ENCODE measurements at places on chromosomes 11 and 22.
A peak's percentile ranks its signal among the peaks of the same experiment; 100 is the strongest.

GRCh38 chr11:63838150-63838677 lies 696 bp upstream of the MARK2 start:
- peak overlapping the region; percentile 95 for H3K4me3 ChIP-seq
- peaks cover 16% of the 10 kb centered on the region for H3K4me1 ChIP-seq
- H3K36me3 ChIP-seq, result no peaks in the 10 kb centered on the region
- DNase-seq, result no peak
- 0 out of 2 replicates have a peak overlapping the region, but pooled peaks have one; percentile 2 for H3K27ac ChIP-seq
- no peaks in the 10 kb centered on the region for H3K27me3 ChIP-seq

DNA sequence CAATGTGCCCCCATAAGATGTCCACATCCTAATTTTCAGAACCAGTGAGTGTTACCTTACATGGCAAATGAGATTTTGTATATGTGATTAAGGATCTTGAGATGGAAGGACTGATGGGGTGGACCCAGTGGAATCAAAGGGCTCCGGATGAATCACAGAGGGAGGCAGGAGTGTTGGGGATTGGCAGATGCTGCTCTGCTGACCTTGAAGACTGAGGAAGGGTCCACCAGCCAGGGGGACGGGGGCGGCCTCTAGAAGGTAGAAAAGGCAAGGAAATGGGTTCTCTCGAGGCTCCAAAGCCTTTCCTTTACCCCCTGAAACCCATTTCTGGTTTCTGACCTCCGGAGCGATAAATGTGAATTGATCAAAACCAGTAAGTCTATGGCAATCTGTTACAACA lies 18.8 kb downstream of the TMEM218 start:
- H3K4me3 ChIP-seq, result no peak overlapping the region
- H3K4me1 ChIP-seq, result peaks cover 16% of the 10 kb centered on the region
- H3K27me3 ChIP-seq, result no peaks in the 10 kb centered on the region
- H3K36me3 ChIP-seq, result 0 out of 2 replicates have a peak, but pooled peaks cover 5% of the 10 kb centered on the region

GRCh38 chr11:57001674-57002401 lies 13.1 kb downstream of the OR5AK2 start:
- H3K4me3 ChIP-seq, result no peak overlapping the region
- H3K4me1 ChIP-seq, result no peaks in the 10 kb centered on the region
- H3K36me3 ChIP-seq, result no peaks in the 10 kb centered on the region
- DNase-seq, result peak; percentile 14
- no peaks in the 10 kb centered on the region for H3K27me3 ChIP-seq
- H3K27ac ChIP-seq, result no peak overlapping the region

DNA sequence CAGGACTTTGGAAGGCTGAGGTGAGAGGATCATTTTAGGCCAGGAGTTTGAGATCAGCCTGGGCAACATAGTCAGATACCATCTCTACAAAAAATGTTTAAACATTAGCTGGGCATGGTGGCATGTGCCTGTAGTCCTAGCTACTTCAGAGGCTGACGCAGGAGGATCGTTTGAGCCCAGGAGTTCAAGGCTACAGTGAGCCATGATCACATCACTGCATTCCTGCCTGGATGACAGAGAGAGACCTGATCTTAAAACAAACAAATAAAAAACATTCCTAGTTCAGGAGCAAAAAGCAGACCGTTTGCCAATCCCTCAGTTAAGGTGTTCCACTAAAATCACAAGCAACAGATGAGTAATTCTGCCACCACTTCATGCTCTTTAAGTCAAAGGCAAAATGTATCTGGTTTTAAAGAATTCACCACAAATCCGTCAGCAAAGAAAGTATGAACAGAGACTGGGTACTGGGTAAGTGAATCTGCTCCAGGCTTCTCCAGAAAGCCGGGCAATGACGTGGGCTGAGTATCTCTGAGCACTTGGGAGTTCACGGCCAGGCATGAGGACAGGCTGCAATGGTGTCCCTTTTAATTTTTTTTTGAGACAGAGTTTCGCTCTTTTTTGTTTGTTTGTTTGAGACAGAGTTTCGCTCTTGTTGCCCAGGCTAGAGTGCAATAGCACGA lies 19.5 kb downstream of the CLTCL1 start:
- DNase-seq, result no peak
- no peak overlapping the region for H3K27ac ChIP-seq
- no peaks in the 10 kb centered on the region for H3K27me3 ChIP-seq

DNA sequence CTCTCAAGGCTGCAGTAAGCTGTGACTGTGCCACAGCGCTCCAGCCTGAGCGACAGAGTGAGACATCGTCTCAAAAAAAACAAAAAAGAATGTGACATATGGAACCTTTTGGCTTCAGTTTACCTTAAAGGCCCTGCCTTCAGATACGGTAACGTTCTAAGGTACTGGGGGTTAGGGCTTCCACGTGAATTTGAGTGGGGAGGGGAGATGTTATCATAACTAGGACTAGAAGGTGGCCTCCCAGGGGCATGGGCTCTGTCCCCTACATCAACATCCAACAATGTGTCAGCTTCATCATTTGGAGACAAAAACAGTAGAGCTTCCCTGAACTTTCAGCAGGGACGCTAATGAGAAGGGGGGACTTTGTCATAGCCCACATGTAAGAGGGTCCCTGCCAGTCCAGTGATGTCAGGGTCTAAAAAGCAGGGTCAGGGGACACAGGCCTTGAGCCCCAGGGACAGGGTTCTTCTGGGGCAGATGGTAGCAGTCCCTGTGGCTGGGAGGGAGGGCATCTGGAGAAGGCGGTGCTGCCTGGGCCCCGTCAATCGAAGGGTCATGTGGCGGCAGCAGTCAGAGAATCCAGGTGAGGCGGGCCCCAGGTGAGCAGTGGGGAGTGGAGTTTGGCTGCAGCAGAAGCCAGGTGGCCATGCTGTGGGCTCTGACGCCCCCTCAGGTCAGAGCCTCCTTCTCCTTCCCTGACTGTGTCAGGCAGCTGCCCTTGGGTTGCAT lies 79.8 kb downstream of the BCR start:
- H3K27me3 ChIP-seq, result no peaks in the 10 kb centered on the region
- no peaks in the 10 kb centered on the region for H3K36me3 ChIP-seq
- H3K27ac ChIP-seq, result no peak overlapping the region
- no peak overlapping the region for H3K4me3 ChIP-seq
- H3K4me1 ChIP-seq, result peaks cover 10% of the 10 kb centered on the region
- DNase-seq, result no peak

DNA sequence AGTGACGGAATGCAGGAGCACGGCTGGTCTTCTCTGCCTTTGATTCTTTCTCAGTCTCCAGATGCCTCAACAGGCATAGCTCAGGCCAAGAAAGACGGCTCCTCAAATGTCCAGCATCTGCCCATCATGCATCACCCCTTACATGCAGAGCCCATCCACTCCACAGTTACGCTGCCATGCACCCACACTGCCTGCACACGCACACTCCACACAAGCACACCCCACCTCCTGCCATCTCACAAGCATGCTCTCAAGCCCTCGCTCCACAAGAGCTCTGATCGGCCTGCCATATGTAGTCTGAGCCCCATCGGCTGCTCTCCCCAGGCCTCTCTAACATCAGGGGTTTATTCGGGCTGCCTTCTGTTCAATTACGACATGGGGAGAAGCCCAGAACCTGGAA lies 18.8 kb downstream of the SCN4B start:
- no peaks in the 10 kb centered on the region for H3K4me1 ChIP-seq
- H3K27ac ChIP-seq, result no peak overlapping the region
- DNase-seq, result no peak
- peaks cover 7% of the 10 kb centered on the region for H3K27me3 ChIP-seq
- no peaks in the 10 kb centered on the region for H3K36me3 ChIP-seq
- no peak overlapping the region for H3K4me3 ChIP-seq

DNA sequence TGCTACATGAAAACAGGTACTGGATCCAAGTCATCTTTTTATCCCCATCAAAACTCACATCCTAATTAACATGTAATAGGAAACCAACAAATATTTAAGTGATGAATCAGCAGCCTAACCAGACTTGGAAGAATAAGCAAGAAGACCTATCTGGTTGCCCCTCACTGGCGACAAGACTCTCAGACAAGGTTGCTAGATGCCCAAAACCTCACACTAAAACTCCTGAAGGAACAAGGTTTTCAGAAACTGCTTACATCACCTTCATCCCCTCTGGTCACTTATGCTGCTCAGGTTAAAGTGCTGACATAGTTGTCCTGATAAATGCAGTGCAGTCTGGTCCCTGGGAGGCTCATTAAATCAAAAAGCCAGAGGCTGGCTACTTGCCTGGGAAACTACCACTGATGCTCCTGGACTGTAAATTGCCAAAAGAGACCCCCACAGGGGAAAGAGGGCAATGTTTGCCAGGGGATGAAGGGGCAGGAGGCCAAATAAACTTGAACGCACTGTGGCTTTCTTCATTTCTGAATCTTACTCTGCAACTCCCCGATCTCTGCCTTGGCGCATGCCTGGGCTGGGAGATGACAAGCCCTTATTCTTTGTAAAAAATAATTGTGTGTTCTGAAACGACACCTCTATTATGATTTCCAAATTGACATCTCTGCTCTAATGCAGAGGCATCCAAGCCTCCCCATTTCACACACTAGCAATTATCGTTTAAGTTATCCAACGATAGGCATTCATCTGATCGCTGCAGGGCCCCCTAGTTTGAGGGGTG lies 72.7 kb downstream of the AMBRA1 start:
- H3K27me3 ChIP-seq, result no peaks in the 10 kb centered on the region
- H3K27ac ChIP-seq, result no peak overlapping the region
- H3K36me3 ChIP-seq, result no peaks in the 10 kb centered on the region
- DNase-seq, result peak; percentile 56

- peaks cover 27% of the 10 kb centered on the region for H3K27me3 ChIP-seq
- no peaks in the 10 kb centered on the region for H3K4me1 ChIP-seq
- DNase-seq, result no peak
- no peak overlapping the region for H3K4me3 ChIP-seq
- H3K27ac ChIP-seq, result no peak overlapping the region
Observed at GRCh38 chr22:42428025-42428424, 4.2 kb downstream of the NFAM1 start.
